ENCODE measurements at places on chromosomes 7 and 10.
A peak's percentile ranks its signal among the peaks of the same experiment; 100 is the strongest.

DNA sequence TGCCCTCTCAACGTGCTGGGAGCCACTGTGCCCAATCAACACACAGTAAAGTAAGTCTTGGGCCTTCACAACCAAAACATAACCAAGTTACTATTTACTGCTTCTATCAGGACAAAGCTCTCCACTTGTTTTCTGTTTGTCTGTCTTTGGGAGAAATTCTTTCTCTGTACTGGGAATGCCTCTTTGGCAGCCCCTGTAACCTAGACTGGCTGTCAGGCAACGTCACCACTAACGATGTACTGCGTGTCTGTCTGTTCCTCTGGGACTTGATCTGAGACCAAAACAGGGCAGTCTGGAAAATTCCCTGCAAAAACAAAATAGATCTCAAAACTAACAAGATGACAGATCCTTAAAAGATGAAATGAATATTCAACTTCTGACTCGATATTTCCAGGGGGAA, 113.0 kb downstream of the SMURF1 start:
- no peak for DNase-seq

DNA sequence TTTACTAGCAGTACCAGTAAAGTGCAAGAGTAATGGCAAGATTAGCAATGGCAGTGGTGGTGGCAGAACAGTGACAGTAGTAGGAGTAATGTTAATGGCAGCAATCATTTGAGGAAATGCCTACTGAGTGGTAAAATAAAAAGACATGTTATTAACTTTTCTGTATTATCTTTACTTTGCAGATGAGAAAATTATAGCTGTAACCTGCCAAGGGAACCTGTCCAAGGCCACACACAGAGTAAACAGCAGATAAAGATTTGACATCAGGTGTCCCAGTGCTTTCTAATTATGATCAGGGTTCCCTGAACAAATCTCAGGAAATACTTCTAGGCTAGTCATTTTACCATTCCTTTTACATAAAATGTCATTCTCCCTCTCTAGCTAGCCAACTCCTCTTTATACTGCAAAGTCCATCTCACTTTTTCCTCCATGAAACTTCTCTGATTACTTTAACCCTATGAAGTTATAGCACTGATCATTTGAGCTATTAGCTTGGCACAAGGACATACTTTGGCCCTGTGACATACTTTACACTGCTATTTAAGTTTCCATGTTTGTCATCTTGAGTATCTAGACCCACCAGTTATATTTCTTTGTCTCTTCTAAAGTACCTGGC, 219.1 kb downstream of the TAX1BP1 start:
- DNase-seq = no peak

DNA sequence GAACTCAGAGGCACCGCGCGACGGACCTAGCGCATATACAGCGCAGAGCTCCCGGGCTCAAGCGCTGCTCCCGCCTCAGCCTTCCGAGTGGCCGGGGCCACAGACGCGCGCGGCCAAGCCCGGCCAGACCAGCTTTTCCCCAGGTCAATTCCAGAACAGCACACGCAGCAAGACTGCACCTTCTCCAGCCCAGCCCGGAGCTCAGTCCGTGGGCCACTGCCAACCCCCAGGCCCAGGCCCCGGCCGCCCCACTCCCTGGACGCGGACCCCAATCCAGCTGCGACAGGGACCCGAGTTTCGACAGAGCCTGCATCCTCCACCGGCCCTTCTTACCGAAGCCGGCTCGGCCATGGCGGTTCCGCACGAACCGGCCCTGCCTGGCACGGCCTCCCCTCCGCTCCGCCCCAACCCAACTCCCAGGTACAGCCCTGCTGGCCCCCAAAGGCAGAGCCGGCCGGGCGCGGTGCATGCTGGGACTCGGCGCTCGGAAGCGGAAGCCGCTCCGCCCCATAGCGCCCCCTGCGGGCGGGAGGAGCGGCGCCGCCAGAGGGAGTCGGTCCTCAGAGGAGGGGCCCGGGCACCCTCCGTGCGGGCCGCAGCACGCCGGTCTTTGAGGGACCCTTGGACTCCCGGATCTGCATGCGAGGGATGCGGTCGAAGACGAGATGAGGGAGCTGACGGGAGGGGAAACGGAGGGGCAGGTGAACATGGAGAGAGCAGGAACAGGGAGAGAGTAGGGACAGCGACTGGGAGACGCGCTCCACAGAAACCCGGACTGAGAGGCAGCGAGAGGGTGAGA, at the start of gene ZNF425:
Gene ZNF425 (minus strand): TSS at position 462 of the 799 bp plus-strand sequence. CDS start 111 bp downstream, at position 351.
- DNase-seq = peak; percentile 95

- no peak for DNase-seq
Measured at GRCh38 chr7:14377646-14378266, 388.3 kb upstream of the ETV1 start.

GRCh38 chr7:102244601-102245000, 42.1 kb upstream of the SH2B2 start:
- no peak for DNase-seq

GRCh38 chr10:71727105-71727737, 7.6 kb upstream of the C10orf105 start:
- no peak for DNase-seq

GRCh38 chr10:66292922-66293321, 632.9 kb upstream of the LRRTM3 start:
- DNase-seq = no peak

GRCh38 chr10:102376901-102377300, 18.6 kb upstream of the NFKB2 start:
- no peak for DNase-seq

- no peak for DNase-seq
Measured at GRCh38 chr7:6448943-6449543, 1.3 kb upstream of the DAGLB start.

DNA sequence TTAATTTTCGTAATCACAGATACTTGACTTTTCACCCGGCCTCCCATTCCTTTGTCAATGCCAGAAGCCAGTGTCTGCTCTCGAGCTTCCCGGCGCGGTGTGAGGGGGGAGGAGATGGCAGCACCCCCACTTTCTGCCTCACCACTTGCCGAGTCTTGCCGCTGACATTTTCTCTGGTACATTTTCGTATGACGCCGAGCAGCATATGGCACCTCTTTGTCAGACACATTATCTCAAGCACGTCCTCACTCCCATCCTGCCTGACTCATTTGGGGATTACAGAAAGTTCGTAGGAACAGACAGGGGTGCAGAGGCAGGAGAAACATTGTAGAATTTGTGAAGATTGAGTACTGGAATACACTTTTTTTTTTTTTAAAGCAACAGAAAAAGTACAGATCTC, 60.8 kb upstream of the SORCS3 start:
- DNase-seq = peak; percentile 89

DNA sequence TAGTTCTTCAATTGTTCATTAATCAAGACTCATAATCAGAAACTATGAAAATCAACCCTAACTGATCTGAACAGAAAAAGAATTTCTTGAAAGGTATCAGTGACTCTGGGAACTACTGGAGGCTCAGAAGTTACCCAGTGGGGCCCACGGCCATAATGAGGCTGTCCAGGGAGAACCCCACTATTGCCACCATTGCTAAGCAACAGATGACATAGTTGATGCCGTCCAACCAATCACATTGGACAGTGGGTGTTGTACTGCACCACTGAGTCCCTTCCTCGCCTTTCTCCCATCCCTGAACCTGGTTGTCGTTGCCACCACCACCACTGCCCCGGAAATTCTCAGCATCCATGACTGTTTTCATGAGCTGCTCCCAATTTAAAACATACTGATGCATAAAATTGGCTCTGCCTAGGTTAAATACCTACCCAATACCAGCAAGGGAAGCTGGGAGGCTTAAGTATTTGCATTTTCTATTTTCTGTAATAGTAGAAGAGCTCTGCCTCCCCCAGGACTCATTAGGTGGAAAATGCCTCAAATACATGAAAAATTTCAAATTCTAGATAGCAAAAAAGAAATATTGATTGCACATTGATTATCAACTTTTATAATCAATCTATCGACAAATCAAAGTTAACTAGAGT, 26.7 kb upstream of the USP6NL start:
- no peak for DNase-seq

DNA sequence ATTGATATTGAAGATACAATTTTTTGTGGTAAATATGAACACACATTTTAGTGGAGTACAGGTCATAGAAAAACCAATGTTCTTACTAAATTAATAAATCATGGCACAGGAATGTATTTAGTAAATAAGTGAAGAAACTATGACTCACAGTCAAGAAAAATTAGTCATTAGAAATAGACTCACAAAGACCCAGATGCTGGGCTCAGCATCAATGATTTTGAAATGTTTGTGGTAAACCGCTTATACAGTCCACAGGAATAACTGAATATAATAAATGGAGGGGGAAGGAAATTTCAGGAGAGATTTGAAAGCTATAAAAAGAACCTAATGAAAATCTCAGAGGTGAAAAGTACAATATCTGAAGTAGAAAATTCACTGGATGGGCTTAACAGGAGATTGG, 138.3 kb upstream of the ADCY1 start:
- no peak for DNase-seq

- no peak for DNase-seq
Measured at GRCh38 chr7:99383791-99384370, 9.4 kb downstream of the ARPC1B start.

- no peak for DNase-seq
Measured at GRCh38 chr10:63414481-63415260, 51.1 kb downstream of the JMJD1C start.

Measured in brain (organoid and tissue), 16 donors.